Neuronal stem cell (in vitro differentiated cells): ENCODE measurements at places on chromosomes 3 and 15.

GRCh38 chr3:57818772-57819171 is 62.7 kb downstream of the SLMAP start:
- DNase-seq: no peak

DNA sequence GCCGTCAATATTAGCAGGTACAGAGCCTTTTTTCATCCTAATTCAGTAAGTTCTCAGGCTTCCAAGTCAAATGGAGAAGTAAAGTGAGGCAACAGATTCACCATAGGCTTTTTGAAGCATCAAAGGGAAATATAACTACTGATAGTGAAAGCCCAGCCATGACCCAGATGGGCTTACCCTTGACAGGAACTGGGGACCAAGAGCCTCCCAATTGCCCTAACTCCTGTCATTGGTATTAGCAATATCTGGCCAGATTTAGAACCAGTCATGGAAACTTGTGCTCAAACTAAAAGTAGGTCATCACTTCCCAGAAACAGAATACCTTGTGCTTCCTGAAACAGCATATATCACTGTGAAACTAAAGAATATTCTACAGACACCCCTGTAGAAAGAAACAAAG is 33.0 kb downstream of the NME9 start:
- DNase-seq: no peak

GRCh38 chr3:197807969-197808587 is 17.0 kb downstream of the LRCH3 start:
- DNase-seq: no peak

DNA sequence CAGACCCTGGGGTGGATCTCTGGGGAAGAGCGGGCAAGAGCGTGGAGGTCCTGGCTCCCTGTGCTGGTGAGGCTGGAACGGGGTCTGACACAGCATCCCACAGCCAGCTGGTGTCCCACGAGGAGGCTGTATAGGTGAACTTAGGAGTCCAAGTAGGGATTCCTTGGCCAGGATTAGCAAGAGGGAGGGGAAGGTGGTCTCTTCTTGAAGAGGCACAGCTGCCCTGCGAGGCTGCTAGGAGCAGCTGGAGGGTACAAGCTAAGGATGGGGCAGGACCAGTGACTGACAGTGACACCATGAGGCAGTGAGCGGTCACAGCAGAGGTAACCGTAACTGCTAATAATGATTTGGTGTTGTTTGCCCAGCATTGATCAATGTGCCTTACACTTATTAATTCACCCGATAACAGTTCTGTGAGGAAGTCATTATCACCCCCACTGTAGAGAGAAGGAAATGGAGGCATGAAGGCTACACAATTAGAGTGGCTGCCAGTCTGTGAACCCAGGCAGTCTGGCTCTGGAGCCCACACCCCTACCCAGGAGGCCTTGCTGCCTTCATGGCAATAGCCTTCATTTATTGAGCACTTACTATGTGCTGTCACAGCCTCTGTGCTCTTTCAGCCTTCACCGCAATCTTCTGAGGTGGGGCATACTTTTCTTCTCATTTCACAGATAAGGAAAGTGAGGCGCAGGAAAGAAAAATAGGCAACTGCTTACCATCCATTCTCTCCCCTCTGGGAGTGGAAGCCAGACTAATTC is 59.4 kb downstream of the TMEM44 start:
- no peak for DNase-seq

GRCh38 chr3:101194392-101194791 is 126.0 kb downstream of the IMPG2 start:
- no peak for DNase-seq

DNA sequence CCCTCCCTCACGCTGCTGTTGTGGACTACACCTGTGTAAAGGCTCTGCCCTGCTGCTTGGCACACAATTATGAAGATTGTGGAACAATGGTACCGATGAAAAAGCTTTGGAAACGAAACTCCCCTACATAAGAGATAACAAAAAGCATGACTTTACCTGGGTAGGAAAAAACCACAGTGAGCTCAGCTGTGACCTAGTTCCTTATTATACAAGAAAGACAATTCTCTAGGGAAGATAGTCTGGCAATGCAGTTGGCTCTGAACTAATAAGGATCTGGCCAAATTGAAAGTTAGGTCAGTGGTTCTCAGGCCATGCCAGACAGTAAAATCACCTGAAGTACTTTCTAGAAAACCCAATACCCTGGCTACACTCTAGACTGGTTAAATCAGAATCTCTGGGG is 16.1 kb downstream of the CLEC3B start:
- no peak for DNase-seq

- DNase-seq: no peak
Measured at GRCh38 chr15:101322854-101323477, 27.9 kb upstream of the SNRPA1 start.

DNA sequence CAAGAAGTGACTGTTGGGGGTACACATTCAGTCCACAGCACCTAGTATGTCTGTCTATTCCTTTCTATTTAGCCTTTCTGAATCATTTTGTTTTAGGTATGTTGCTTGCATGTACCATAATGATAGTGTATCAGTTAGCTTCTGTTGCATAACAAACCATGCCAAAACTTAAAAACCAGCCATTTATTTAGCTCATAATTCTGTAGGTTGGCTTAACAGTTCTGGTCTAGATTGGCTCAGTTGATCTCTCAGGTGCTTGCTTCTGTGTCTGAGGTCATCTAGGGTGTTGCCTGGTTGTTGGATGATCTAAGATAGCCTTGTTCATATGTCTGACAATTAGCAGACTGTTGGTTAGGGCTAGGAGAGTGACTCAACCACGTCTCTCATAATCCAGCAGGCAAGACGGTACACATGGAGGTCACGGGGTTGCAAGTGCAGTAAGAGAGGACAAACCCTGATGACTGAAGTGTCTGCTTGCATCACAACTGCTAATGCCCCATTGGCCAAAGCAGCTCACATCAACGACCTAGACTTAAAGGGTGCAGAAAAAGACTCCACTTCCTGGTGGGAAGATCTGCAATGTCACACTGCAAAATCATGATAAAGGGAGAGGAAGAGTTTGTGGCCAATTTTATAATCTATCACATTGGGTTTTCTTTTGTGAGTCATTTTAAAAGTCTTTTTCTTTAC is 6.8 kb upstream of the PDCD6IP start:
- DNase-seq: no peak

- no peak for DNase-seq
Measured at GRCh38 chr15:42413920-42414319, 54.6 kb downstream of the CAPN3 start.

GRCh38 chr3:30341851-30342250 is 264.6 kb upstream of the TGFBR2 start:
- DNase-seq: no peak

DNA sequence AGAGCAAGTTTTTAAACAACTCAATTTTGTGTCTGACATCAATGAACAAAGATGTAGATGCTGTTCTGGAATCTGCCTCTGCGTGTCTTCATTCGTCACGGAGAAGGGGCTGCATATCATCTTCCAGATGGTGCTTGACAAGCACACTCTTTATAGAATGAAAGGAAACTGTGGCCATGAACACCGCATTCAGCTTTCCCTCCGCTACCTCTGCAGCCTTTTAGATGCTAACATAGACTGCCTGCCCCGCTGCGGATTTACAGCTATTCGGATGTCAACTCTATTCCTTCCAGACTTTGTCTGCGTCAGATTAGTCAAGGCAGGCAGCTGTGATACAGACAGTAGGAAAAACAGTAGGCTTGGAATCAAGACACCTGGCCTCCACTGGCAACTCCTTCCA is 232.9 kb downstream of the TJP1 start:
- DNase-seq: no peak

DNA sequence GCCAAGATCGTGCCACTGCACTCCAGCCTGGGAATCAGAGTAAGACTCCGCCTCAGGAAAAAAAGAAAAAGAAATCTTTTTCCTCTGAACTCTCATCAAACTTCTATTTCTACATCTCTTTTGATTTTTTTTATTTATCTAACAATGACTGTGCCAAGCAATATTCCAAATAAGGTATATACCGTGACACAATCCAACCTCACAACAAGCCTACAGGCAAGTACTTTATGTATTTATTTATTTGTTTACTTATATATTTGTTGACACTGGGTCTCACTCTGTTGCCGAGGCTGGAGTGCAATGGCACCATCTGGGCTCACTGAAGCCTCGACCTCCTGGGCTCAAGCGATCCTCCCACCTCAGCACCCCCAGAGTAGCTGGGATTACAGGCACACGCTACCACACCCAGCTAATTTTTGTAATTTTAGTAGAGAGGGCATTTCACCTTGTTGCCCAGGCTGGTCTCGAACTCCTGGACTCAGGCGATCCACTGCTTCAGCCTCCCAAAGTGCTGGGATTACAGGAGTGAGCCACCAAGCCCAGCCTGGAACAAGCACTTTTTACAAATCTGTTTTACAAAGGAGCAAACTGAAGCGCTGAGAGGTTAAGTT is 94.9 kb upstream of the CHD2 start:
- no peak for DNase-seq

DNA sequence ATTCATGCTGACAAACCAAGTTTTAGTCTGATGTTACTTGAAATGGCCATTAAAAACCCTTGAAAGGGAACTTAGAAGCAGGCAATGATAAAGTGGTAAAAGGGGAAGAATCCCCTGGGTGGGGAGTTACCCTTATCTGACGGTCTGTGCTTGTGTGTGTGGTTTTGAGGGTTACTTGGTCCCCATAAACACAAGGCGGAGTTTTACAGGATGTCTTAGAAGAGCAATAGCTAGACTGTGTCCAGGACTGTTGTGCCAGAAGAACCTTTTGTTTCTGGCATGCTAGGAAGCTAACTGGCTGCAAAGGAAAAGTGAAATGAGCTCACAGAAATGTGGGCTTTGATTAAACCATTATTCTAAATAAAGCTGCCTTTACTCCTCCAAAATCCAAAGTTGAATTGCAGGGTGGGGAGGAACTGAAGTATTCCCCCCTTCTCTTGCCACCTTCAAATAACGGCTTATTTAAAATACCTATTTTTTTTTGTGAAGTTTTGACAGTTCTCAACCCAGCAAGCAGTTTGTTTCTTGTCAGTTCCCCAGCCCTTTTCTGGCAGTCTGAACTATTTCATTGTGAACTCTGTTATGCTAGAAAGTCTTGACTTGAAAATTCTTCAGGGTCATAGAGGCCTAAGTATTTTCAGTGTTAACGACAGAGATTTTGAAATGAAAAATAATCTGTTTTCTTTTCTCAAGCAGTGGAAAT is 443.5 kb downstream of the OTOL1 start:
- no peak for DNase-seq

GRCh38 chr3:84082726-84083125 is 876.1 kb upstream of the CADM2 start:
- DNase-seq: no peak

DNA sequence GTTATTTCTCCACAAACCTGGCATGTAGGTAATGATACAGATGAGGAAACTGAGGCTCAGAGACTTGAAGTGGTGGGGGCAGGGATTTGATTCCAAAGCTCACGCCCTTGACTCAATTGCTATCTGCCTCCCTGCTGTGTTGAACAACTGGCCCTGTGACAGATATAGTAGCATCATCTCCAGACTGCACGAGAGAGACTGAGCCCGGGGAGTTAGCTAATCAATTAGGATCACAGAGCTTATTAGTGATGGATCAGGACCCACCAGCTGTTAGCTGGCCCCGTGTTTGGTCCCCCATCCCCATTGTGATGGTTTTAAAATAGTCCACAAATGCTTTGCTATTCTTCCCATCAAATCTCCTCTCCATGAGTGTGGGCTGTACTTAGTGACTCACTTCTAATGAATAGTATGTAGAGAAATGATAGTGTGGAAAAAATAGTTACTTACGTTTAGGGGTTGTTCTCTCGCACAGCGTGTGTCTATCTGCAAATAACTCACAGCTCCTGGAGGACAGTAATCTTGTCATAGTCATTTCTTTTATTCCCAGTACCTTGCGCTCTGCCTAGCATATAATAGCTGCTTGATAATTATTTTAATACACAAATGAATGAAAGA is 74.4 kb upstream of the KLF13 start:
- no peak for DNase-seq

DNA sequence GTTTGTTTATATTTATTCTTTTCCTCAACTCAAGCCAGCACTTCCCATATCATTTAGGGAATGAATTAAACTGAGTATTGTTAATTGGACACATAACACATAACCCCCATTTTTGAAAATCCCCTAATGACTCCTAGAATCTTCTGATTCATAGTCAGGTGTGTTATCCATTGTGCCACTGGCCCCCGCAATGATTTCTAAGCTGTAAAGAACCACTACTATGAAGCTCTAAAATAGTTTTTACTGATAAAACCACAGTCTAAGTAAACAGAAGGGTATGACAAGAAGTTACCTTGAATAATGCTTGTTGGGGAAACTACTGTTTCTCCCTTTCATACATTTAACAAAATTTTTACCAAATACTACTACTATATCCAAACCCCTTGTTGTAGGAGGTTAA is 22.3 kb upstream of the SLC12A8 start:
- DNase-seq: no peak

GRCh38 chr15:82832601-82833361 is 23.4 kb downstream of the WHAMM start:
- no peak for DNase-seq

DNA sequence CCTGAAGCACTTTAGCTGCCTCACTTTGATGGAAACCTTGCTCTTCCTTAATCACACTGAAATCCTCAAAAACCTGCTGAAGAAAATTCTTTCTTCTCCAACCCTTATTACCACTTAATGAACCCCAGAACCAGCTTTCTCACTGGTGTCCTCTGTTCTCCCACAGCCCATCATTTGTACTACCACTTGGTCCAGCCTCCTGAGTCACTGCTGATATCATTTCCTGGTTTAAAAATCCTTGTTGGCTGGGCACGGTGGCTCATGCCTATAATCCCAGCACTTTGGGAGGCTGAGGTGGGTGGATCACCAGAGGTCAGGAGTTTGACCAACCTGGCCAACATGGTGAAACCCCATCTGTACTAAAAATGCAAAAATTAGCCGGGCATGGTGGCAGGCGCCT is 418.6 kb upstream of the KCNMB2 start:
- no peak for DNase-seq

DNA sequence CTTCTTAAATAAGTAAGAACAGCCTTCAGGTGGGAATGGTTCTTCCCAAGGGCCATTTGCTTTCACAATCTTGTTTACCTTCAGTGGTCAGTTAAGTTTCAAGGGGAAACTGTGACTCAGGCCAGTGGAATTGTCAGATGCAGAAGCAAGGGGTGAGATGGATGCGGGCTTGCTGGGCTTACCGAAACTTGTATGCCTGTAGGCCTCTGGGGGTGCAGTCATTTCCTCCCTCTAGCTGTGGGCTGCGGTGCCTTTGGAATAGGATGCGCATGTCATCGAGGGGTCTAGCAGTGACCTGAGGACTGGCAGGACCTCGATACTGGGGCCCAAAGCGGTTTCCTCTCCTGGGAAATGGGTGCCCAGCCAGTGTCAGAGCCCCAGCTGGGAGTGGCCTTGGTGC is 121.6 kb downstream of the EEFSEC start:
- no peak for DNase-seq

GRCh38 chr3:99638167-99638948 is at the start of gene COL8A1:
Gene COL8A1, plus strand, starts transcription at chr3:99638594. Its CDS starts 152,089 bp downstream, at chr3:99790683.
- peak; percentile 26 for DNase-seq

DNA sequence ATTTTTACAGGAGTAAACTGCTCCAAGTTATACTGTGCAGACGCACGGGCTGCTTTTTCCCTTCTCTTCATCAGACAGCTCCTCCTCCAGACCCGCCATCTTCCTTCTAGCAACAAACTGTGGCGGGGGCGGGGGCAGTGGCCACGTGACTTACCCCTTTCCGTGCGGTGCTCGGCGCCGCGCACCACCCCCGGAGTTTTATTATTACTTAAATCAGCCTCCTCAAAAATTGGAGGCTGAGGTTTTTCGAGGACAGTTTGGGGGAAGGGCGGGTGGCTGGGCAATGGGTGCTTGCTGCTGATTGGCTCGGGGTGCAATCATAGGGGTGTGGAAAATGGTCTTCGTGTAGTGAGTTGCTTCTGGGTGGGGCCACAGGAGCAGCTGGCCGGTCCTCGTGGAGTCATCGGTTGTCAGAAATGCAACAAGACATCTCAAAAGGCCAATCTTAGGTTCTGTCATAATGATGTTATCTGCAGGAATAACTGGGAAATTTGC is 77.1 kb upstream of the MFGE8 start:
- no peak for DNase-seq
